ENCODE measurements at places on chromosomes 3 and 15.

DNA sequence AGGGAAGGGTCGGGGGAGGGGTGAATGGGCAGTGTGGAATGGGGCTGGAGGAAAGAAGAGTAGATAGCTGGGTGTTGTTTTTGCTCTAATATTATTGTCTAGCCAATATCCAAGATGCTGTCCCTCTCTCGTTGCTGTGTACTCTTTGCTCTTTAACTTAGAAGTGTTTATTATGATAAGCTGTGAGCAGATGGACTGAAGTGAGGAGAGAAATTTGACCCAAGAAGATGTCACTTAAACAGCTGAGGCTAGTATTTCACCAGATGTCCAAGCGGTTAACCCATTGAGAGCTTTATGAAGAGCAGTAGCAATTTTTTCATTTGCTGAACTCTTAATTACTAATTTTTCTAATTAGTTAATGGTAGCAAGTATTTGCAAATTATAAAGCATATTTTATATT, 212.2 kb upstream of the TP63 start:
- DNase-seq: no peak

GRCh38 chr3:166518040-166518439, 680.8 kb upstream of the BCHE start:
- no peak for DNase-seq

DNA sequence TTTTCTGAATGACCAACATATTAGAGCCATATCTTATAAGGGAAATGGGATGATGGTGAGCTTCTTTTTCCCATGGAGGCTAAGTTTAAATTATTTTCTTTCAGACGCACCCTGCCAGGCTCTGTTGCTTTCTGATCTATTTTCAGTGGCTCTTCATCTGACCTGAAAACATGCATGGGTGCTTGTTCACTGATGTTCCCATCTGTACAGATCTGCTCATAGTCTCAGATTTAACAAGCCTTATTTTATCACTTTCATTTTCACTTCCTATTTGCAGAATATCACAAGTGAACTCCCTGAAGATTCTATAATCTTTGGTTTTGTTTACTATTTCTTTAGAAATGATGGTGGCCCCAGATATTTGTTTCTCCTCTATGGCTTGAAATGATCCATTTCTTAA, 31.1 kb upstream of the SUCLG2 start:
- DNase-seq: no peak

DNA sequence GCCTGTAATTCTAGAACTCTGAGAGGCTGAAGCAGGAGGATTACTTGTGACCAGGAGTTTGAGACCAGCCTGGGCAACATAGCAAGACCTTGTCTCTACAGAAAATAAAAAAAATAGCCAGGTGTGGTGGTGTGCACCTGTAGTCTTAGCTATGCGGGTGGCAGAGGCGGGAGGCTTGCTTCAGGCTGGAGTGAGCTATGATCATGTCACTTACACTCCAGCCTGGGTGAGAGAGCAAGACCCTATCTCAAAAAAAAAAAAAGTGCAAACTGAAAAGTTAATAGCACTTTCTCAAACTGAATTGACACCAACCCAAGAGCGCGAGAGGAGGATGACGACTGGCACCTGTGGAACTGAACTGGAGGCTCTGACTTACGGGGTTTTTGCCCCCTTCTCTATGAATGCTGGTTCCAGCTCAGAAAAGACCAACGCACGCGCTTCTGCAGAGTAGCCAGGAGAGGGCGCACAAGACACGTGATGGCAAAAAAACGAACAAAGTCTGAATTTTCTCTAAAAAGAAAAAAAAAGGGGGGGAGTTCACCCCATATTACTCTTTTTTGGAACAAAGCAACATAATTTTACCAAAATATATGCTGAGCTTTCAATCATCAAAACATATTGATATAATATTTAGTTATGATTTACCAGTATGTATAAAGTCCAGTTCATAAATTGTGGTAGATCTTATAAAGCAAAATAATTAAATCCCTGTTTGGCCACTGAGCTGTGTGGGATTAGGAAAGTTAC, 23.7 kb downstream of the CFAP92 start:
- DNase-seq: peak; percentile 30

GRCh38 chr15:98955961-98956723, 51.5 kb downstream of the PGPEP1L start:
- DNase-seq: no peak

DNA sequence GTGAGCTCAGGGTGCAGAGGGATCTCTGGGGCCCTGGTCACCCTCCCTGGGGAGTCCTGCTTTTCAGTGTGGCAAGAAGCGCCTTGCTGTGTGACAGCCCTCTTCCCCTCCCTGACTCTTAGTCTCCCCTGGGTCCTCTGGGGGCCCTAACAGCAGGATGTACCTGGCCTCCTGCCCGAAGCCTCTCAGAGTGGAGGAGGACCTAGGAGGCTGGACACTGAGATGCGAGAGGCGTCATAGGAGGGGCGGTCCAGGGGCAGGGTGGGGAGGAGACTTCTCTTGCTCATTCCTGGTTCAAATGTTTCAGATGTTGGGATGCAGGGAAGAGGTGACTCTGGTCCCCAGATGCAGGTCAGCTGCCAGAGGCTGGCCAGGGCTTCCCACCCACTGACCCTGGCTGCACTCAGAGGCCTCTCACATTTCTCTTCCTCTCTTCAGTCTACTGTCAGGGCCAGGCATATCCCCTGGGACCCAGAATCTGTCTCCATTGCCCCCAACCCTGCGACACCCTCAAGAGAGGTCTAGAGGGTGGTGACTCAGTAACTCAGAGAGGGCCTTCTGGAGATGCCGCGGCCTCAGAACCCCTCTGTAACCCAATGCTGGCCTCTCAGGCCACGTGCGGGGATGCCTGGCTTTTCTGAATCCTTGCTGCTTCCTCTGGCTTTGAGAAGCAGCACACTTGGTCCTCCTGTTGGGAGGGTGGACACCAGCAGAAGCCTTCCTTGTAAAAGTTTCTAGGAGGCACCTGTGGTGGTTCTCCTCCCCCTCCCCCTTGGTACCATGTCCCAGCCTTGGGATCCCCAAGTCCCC, 25.9 kb downstream of the SNX33 start:
- no peak for DNase-seq

GRCh38 chr15:75353604-75354003, 6.8 kb downstream of the NEIL1 start:
- no peak for DNase-seq

DNA sequence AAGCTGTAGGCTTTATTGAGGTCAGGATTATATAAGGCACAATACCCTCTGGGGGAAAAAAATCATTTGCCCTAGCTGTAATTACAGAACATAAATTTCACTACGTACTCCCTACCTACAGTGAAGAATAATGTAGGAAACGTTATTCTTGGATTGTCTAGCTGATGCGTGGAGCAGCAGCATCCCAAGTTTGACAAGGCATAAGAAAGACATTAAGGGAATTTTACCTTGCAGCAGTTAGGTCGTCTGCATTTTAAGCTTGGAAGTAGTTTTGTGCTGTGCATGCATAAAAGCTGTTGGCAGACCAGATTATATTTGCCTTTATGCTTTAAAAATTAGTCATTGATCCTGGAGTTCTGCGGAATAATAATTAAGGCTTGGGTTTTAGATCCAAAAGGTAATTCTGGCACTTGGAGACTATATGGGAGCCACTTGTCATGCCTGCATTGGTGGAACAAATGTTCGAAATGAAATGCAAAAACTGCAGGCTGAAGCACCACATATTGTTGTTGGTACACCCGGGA, 2.2 kb downstream of the EIF4A2 start:
- no peak for DNase-seq

DNA sequence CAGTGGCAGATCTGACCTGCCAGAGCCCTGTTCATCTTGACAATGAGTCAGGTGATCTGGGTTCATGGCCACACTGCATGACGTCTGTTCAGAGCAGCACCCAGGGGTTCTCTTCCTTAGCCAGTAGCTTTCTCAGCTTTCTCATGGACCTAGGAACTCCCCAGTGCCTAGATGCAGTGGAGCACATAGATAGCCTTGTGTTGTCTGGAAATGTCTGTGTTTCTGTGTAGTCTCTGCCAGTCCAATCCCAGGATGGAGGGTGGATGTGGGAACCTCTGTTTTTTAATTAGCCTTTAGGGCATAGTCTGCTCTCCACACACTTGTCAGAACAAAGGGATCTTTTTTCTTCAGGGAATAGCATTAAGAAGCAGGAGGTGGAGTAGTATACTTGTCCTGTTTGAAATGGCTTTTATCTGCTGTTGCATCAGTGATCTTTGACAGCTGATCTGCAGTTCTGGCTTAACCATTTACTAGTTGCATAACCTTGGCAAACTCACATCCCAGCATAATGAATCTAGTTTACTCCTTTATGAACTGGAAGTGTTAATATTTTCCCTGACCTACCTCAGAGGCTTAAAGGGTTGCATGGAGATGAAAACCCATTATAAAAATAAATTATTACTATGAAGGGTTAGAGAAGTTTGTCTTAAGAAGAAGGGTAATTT, 16.1 kb upstream of the CACNA1D start:
- DNase-seq: no peak

- DNase-seq: no peak
Observed at GRCh38 chr3:36114353-36114752, 266.0 kb upstream of the STAC start.

DNA sequence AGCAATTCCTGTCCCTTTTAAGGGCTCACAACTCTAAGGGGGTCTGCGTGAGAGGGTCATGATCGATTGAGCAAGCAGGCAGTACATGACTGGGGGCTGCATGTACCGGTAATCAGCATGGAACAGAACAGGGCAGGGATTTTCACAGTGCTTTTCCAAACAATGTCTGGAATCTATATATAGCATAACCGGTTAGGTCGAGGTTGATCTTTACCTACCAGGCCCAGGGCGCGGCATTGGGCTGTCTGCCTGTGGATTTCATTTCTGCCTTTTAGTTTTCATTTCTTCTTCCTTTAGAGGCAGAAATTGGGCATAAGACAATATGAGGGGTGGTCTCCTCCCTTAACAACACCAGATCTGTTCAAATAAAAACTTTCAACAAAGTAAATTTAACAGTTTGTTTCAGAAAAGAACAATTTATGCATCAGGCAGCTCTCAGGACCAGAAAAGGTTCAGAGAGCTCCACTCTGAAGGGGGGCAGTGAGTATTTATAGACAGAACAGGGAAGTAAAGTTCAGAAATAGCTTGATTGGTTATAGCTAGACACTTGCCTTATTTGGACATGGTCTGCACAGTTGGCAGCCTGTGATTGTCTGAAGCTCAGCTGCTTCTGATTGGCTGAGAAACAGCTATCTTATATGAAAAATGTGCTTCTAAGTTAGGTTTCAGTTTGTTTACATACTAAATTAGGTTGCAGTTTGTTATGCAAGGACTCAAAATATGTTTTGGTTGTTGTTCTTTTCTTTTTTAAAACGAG, 17.2 kb upstream of the B4GALT4 start:
- DNase-seq: no peak

- DNase-seq: no peak
Observed at GRCh38 chr3:124034016-124034843, 42.3 kb upstream of the ROPN1 start.

- no peak for DNase-seq
Observed at GRCh38 chr15:29208352-29208751, 61.3 kb downstream of the NSMCE3 start.

DNA sequence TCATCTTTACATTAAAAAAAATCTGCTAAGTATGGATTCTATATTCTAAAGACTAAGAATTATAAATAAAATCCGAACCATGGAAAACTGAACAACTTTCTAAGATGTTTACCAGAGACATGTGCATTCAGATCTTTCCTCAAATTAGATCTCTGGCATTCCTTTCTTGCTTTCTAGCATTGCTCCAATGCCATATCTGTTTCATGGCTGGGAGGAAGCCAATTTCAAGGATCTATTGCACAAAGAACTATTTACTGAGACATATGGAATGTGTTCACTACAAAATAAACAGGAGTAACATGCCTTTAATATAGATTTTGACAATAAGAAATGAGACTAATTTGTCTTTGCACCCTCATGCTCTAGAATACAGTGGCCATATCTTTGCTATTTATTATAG, 45.1 kb upstream of the NANOGP8 start:
- DNase-seq: no peak

GRCh38 chr15:50260969-50261496, 4.5 kb downstream of the HDC start:
- no peak for DNase-seq

- no peak for DNase-seq
Observed at GRCh38 chr15:99614749-99615288, 49.0 kb downstream of the MEF2A start.

DNA sequence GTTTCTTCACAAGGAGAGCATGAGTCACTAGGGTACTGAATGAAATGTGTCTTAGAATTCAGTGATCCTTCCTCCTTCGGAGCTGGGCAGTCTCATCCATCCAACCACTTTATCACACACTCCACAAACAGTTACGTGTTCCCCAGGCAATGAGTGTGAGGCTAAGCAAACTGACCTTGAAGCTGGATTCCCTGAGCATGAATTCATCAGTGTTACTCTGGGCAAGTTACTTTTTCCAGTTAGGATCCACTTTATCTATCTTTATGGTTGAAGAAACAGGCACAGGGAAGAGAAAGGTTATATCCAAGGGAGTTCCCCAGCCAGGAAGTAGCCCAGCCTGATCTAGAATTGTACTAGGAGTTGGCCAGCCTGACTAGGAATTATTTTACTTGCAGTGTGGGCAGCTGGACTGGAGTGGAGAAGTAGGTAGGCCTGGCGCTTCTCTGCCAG, 17.1 kb upstream of the GCNT3 start:
- DNase-seq: no peak

- DNase-seq: no peak
Observed at GRCh38 chr15:100994597-100995446, 75.7 kb downstream of the LRRK1 start.

DNA sequence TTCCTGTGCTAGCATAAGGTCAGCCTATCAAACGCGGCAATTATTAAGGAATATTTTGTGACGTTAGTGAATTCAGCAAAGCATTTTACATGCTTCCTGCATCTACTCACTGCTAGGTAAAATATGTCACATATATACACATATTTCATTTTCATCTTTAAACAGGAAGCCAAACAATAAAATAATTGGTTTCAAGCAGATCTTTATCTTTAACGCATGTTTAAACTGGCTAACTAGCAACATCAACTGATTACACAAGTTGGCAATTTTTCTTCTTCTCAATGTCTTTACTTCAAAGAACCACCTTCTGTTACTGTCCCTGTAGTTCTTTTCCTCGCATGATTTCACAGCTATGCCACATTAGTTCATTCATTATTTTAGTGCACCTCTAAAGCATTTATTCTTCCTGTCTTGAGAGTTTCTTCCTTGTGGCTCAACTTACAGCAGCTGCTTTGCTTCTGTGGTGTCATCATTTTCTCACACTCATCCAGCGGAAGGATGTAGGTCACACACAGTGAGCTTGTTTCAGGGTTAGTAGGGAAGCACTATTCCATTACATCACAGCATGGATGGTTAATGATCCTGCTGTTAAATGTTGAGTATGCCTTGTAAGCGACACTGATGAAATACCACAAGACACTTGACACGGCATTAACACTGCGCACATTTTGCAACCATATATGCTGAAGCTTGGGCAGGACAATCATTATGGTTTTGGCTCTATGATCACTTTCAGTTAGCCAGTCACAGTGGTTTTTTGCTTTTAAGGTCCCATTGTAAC, 2.3 kb upstream of the BCHE start:
- no peak for DNase-seq

GRCh38 chr3:8453153-8453552, 48.5 kb upstream of the LMCD1 start:
- DNase-seq: no peak

Data from stimulated activated CD8-positive, alpha-beta memory T cell treated with anti-CD3 and anti-CD28 coated beads, Interleukin-2, amount 100 ng/mL, for 1 hour (primary cell).